GM23248 (cell line): ENCODE measurements at places on chromosomes 16 and 17. TPM values are rescaled to one million over a fixed set of nuclear protein-coding genes. Genes with fewer than 3 reads are reported as not detected.

Gene TBKBP1
- 12.3 and 25.8 TPM in 2 replicates for total RNA-seq

Gene CRYM
- total RNA-seq = not detected in 2 replicates

Gene GHDC
- total RNA-seq = 25.0 and 27.6 TPM in 2 replicates

Gene PRKCA
- 25.5 and 28.5 TPM in 2 replicates for total RNA-seq

Gene TSPAN10
- 2.6 and 3.9 TPM in 2 replicates for total RNA-seq

Gene C17orf67
- total RNA-seq = 1.3 TPM in 1 of 2 replicates, not detected in the other

Gene TAT
- total RNA-seq = not detected in 2 replicates

Gene PRSS36
- total RNA-seq = 0.13 TPM in 1 of 2 replicates, not detected in the other

Gene MYH11
- not detected in 2 replicates for total RNA-seq

Gene PIRT
- not detected in 2 replicates for total RNA-seq

Gene NPIPA8
- 12.6 TPM in 1 of 2 replicates, not detected in the other for total RNA-seq

DNA sequence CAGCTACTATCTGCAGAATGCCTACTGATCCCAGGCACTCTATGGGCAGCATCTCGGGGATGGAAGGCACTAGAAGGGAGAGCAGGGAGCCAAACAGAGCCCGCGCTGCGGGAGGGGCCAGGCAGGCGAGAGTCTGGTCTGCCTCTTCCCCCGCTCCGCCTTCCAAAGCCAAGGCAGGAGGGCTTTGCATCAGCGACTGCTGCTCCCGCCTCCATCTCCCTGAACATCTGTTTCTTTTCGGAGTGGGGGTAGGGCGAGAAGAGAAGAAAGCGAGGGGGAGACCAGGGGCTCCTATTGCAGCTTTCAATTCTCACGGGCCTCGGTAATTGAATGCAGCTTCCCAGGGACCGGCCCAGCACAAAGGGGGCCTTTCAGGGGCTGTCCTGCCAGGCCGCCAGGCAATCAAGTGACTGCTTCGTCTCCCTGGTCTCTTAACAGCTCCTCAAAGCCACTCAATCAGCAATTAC, 31.4 kb upstream of the CDC42EP4 start:
- peak; percentile 90 for DNase-seq

DNA sequence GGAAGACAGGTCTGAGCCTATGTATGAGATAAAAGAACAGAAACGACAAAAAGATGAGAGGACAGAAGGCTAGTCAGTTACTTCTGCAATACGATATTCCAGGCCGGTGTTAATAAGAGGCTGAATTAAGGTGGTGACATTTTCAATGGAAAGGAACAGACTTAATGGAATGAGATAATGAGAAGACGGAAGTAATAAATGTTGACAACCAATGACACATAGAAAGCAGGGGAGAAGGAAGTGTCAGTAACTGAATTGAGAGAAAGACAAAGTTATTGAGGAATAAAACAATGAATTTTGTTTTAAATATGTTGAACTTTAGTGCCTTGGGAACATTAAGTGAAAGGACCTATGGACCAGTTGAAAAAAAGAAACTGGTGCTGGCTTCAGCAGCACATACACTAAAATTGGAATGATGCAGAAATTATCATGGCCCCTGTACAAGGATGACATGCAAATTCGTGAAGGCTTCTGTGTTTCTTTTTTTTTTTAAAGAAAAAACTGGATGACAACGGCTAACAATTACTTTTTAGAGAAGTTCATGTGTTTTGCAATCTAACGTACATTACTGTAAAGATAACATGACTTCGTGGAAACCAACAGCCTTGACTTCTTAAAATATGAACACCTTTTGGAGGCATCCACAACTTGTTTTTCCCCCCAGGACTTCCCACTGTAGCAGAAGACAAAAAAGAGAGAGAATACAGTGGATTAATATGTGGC, 18.5 kb upstream of the CPD start:
- no peak for DNase-seq

GRCh38 chr17:40718930-40719329, 15.4 kb upstream of the KRT24 start:
- DNase-seq = no peak

DNA sequence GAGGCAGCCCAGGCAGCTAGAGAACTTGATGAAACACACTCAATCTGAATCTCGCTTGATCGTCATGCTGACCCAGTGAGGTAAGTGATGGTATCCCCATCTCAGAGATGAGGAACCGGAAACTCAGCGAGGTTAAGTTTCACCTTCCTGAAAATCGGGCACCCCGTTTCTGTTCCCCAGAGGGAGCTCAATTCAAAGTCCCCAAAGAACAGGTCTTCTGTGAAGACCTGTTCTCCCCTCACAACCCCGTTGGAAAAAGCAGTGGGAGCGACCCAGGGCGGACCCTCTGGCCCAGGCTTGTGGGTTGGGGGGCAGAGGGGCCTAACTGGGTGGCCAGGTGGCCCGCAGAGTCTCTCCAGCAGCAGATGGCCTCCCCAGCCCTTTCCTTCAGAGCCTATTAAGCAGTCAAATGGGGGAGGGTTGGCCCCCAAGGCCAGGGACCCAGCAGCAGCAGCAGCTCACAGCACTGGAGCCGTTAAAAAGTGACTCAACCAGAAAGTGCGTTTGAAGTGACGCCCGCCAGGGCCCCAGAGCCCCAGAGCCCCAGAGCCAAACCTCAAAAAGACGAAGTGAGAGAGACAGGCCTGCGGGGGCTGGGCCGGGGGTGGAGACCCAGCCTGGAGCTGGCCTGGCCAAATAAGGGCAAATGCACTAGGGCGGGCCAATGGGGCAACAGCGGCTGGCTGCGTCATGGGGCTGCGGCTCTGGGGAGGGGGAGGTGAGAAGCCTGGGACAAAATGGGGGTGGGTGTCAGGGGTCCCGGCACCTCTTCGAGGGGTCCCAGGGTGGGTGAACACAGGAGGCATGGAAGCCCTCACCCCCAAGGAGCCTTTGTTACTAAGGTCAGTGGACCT, 9.2 kb upstream of the TSPOAP1 start:
- peak; percentile 87 for DNase-seq

- DNase-seq = no peak
Observed at GRCh38 chr17:45232514-45233422, 11.1 kb downstream of the FMNL1 start.

- no peak for DNase-seq
Observed at GRCh38 chr16:23877107-23878070, 41.6 kb downstream of the PRKCB start.

- DNase-seq = no peak
Observed at GRCh38 chr16:75578725-75579124, 12.5 kb downstream of the GABARAPL2 start.

DNA sequence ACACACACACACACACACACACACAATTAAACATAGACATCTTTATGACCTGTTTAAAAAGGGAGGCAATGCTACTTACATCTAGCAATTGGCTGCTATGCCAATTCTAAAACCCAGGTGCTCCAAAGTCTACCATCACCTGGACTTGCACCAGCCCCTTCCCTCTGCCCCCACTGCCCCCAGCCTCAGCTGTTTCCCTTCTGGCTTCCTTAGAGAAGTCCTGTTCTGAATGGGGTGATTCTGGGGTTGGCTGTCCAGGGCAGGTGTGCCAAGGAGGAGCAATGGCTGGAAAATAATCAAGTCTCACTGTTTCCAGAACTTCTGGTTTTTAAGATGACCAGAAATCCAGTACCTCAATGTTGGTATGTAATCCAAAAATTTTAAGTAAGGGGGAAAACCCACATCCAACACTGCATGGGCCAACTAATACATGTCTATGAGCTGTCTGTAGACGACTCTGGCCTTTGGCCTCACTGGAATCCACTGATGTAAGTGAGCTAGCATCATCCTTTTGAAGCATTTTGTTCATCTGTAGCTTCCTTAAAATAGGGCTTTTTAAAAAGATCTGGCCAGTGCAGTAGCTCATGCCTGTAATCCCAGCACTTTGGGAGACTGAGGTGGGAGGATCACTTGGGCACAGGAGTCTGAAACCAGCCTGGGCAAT, 2.1 kb downstream of the IFT20 start:
- DNase-seq = peak; percentile 54

DNA sequence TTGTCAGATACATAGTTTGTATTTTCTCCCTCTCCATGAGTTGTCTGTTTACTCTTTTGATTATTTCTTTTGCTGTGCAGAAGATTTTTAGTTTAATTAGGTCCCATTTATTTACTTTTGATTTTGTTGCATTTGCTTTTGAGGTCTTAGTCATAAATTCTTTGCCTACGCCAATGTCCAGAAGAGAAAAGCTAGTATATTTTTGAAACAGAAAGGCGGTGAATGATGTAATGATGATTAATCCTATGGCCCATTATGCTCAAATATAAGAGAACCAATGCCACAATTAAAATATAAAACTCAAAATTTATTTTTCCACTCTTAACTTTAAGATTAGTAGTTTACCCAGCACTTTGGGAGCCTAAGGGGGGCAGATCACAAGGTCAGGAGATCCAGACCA, 59.8 kb upstream of the SMIM36 start:
- DNase-seq = no peak

- DNase-seq = no peak
Observed at GRCh38 chr16:46728806-46729205, 19.3 kb downstream of the MYLK3 start.

DNA sequence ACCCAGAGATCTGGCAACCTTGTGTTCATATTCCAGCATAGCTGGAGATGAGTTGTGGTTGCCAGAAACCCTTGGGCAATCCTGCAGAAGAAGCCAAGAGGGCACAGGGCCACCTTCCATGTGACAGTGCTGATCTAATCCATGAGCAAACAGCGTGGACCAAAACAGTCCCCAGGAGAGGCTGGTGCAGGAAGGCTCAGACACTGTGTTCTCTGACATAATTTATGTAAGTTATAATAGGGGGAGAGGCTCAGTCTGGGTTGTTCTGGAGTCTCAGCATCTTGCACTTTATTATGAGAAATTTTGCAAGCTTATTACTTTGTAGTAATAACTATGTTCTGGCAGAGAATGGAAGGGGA, 273.9 kb downstream of the HAPSTR1 start:
- DNase-seq = no peak

DNA sequence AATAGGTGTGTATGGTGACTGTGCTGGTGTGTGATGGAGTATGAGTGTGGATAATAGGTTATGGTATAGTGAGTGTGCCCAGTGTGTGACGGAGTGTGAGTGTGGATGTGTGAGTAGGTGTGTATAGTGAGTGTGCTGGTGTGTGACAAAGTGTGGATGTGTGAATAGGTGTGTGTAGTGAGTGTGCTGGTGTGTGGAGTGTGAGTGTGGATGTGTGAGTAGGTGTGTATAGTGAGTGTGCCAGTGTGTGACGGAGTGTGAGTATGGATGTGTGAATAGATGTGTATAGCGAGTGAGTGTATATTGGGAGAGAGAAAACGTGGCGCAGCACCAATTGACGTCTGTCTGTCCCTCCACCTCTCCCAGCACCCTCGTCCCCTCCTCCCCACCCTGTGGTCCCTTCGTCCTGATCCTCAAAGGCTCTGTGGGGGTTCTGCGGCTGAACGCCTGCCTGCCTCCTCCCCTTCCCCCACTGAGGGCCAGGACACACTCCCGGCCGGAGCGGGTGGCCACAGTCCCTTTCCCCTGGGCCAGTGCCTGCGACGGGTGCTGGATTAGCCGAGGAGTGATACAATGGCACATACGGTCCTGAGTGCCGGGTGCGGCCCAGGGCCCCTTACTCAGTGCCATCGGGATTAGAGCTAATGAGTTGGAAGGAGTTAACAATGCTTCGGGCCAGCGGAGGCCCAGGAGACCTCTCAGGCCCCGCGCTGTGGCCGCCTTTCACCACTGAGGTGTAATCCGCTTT, 160.0 kb downstream of the MRM1 start:
- DNase-seq = no peak

- DNase-seq = no peak
Observed at GRCh38 chr16:61148930-61149329, 887.3 kb downstream of the CDH8 start.

- peak; percentile 94 for DNase-seq
Observed at GRCh38 chr16:88773812-88774291, 11.2 kb downstream of the PIEZO1 start.

- DNase-seq = no peak
Observed at GRCh38 chr17:21171309-21171922, 42.5 kb downstream of the TMEM11 start.

DNA sequence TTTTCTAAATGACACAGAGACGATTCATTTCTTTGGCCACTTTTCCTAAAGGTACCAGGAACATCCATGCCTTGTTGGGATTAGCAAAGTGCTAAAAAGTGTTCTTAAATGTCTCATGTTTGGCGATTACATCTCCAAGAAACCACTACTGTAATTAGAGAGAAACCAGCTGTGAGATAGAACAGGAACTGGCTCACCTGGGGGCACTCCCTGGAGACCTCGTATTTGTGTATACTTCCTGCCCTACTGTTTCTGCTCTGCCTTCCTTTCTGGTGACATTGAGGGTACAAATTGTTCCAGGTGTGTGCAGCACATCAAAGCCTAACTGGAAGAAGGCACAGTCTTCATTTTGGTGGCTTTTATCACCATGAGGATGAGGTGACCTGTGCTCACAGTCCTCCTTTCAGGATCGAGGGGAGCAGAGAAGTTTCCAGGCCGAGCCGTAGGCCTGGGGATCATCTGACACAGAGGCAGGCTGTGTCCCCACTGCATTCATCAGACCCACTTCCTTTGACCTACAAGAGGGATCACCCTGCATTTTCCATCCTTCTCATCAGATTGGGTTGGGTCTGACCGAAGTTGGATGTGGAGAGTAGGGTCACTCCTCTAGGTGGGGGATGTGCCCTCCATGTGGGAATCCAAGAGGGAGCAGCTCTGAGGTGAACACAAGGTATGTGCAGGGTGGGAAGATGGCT, 23.7 kb downstream of the CCL4 start:
- no peak for DNase-seq

- peak; percentile 82 for DNase-seq
Observed at GRCh38 chr17:21161498-21162393, 35.0 kb downstream of the DHRS7B start.

- DNase-seq = no peak
Observed at GRCh38 chr16:47375423-47375822, 85.4 kb downstream of the ITFG1 start.

GRCh38 chr17:81680150-81680549, 3.4 kb downstream of the ARL16 start:
- DNase-seq = no peak

DNA sequence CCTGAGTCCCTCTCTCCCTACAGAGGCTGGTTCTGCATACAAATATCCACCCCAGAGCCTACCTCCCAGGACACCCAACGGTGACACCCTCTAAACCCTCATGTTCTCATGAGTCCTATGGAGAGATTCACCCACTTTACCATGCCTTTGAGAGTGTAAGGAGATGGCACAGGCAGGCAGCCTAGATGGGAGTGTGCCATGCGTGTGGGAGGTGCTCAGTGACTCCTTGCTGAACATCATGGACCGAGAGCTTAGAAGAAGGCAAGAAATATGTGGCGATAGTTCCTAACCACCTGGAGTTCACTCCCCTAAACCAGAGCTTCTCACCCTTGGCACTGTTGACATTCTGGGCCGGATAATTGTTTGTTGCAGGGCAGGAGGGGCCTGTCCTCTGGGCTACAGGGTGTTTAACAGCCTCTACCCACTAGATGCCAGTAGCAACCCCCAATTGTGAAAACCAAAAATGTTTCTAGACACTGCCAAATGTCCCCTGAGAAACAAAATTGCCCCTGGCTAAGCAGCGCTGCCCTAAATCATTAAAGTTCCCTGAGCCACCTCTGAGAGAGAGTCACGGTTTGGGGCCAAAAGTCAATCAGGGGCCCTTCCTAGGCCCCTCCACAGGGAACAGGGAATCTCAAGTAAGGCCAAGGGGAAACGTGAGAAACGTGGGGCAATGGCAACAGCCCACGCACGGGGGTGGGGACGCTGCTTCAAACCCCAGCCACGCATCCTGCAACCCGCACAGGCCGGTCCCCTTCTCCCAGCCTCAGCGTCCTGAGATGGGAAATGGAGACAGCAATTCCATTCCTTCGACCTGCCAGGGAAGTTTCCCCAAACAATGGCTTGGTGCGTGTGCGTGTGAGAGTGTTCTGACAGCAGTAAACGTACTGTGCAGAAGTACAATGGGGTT, 66.8 kb downstream of the C16orf78 start:
- no peak for DNase-seq

GRCh38 chr16:70252355-70252988, 732 bp upstream of the EXOSC6 start:
- peak; percentile 52 for DNase-seq
